Ovary (tissue), 10 donors: ENCODE measurements at places on chromosomes 7 and 10.

- DNase-seq: no peak
These were observed 96.9 kb downstream of the HIPK2 start for GRCh38 chr7:139680676-139681462.

- no peak for DNase-seq
These were observed 24.0 kb downstream of the CDHR3 start for GRCh38 chr7:105987046-105987445.

DNA sequence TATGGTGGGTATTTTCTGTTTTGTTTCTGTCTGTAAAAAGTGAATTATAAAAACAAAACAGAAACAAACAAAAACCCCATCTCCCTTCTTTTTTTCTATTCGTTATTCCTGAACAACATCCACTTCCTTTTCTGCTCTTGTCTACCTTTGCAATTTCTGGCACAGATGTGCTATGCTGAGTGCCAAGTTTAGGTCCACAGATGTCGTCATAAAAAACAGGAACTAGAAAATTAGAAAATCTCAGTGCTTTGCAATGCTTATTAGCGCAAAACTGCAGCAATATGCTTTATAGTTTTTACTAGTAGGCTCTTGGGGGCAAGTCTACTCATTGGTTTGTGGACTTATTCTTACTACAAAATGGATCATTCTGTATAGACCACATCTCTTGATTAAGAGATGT, 94.2 kb upstream of the PRKCQ start:
- no peak for DNase-seq

DNA sequence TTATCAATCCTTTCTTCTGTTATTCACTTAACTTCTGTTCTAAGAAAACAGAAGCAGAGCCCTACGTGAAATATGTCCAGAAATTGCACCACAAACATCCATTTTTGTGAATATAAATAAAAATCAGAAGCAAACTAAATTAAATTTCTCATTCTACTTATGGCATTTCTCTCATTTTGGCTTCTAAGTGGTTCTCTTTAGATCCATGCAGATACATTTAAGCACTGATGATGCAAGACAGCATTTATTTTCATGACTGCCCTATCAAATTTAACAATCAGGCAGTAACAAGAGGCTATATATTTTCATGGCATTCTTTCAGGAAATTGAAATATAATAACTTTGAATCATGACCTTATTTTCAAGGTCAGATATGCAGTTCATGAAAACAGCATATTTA, 1049.6 kb downstream of the GRM8 start:
- DNase-seq: no peak

GRCh38 chr10:123303581-123304337, 149.6 kb downstream of the BUB3 start:
- DNase-seq: no peak

- DNase-seq: no peak
These were observed 142.6 kb upstream of the LSM8 start for GRCh38 chr7:118041251-118041878.

- DNase-seq: peak; percentile 34
These were observed 7.8 kb upstream of the UBE2D1 start for GRCh38 chr10:58326967-58327381.

DNA sequence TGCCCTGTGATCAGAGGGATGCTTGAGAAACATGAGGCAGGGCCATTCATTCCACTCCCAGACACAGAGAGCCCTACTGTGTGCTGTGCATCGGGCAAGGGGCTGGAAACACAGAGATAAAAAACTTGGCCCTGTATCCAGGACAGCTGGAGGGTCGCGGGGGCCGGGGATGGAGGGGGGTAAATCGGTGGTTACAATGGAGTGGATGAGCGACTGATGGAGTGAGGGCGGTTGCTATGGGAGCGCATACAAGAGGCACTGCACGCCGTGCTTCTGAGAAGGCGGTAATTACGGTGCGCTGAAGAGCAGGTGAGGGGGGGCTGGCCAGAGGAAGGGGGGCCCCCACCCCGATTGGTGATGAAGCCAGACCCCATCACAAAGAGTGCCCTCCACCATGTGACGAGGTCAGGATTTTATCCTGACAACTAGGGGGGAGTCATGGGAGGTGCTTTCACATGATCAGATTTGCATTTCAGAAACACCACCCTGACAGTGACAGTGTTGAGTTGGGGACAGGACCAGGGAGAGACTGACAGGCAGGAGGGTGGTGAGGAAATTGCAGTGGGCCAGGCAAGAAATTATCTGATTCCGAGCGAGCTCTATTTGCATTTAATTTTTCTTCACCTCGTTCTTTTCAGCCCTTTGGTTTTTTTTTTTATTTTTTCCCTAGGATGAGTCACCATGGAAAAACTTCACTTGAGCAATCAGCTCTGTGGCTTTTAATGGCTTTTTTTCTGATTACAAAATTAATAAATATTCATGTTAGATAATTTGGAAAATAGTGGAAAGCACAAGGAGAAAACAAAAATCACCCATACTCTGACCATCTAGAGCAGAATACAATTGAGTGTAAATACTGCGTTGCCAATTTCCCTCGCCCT, 7.8 kb downstream of the CPA5 start:
- DNase-seq: no peak

- no peak for DNase-seq
These were observed 446.1 kb downstream of the GRM8 start for GRCh38 chr7:126806614-126807013.

- DNase-seq: no peak
These were observed 153.2 kb downstream of the KLF6 start for GRCh38 chr10:3631701-3632330.

- DNase-seq: no peak
These were observed 42.8 kb downstream of the AUTS2 start for GRCh38 chr7:69640925-69641594.

GRCh38 chr7:14777806-14778205, 124.7 kb downstream of the DGKB start:
- no peak for DNase-seq

- DNase-seq: no peak
These were observed 105.3 kb downstream of the CTTNBP2 start for GRCh38 chr7:117767951-117768350.

GRCh38 chr10:34786464-34786863, 28.6 kb downstream of the PARD3 start:
- no peak for DNase-seq

- DNase-seq: no peak
These were observed 20.7 kb downstream of the GTF2IRD1 start for GRCh38 chr7:74474271-74474865.

DNA sequence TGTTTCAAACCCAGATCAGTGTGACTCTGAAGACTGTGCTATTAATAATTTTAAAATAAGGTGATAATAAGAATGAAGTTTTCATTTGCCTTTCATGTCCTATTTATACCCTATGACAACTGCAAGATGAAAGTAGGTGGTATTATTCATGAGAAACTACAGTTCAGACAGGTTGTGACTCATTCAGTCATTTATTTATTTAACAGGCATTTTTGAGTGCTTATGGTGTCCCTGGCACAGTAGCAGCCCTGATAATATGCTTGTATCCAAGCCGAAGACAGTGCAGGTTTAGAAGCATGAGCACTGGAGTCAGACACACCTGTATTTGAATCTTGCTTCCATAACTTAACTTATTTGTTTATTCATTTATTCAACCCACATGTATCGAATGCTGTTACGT, 87.1 kb downstream of the FZD1 start:
- no peak for DNase-seq

DNA sequence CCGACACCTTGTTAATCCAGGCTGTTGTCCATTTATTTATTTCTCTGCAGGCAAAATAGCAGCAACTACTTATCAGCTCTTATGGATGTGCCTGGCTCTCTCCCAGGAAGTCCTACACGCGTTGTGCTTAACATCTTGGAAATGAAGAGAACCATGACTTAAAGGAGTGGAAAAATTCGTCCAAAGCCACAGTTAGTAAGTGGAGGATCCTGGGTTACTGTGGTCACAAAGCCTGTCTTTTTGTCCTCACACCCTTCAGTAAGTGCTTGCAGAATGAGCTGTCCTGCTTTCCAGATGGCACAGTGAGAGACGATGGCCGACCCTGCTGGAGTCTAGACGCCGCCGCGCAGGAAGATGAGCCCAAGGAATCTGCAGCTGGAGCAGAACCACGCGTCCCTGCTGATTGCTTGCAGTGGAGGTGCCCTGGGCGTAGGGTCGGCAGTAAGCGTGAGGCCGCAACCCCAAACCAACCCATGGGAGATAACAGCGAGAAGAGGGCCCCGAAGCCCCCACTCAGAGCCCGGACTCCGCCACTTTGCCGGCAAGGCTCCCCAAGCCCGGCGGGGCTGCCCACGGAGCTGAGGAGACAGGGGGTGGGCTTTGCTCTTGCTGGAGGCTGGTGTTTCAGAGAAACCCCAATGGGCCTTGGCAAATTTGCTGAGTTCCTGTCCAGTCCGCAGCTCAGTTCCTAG, 178.6 kb downstream of the CXCL12 start:
- DNase-seq: no peak

DNA sequence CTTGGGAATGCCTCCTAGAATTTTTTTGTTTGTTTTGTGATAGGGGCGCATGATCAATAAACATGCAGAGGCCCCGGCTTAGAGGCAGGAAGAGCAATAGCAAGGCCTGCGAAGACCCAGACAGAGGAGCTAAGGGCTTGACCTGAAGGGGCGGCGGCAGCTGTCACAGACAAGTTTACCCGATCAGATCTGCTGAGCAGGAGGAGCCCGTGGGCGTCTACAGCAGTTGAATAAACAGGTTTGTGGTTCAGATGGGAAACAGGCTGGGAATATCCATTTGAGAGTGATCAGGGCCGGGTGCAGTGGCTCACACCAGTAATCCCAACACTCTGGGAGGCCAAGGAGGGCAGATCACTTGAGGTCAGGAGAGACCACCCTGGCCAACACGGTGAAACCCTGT, 126.0 kb upstream of the CALN1 start:
- DNase-seq: no peak

DNA sequence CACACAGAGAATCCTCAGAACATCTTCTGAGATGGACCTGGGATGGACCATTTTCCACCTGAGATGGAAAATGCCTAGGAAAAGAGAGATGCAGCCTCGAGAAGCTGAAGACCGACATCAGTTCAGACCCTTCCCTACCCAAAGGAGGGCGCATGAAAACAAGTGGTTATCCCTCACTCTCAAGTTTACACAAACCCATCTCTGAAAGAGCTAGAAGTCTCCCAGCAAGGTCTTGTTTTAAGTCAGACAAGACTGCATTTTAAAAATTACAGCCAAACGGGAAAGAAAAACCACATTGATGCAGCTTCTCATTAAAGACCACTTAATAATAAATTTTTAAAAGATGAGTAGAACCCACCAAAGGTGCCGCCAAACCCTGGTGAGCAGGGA, 1.3 kb downstream of the RAPGEF5 start:
- DNase-seq: no peak

- no peak for DNase-seq
These were observed 52.6 kb downstream of the FAM53B start for GRCh38 chr10:124691421-124692099.

GRCh38 chr7:135710417-135711138, 17.4 kb downstream of the SLC13A4 start:
- no peak for DNase-seq

DNA sequence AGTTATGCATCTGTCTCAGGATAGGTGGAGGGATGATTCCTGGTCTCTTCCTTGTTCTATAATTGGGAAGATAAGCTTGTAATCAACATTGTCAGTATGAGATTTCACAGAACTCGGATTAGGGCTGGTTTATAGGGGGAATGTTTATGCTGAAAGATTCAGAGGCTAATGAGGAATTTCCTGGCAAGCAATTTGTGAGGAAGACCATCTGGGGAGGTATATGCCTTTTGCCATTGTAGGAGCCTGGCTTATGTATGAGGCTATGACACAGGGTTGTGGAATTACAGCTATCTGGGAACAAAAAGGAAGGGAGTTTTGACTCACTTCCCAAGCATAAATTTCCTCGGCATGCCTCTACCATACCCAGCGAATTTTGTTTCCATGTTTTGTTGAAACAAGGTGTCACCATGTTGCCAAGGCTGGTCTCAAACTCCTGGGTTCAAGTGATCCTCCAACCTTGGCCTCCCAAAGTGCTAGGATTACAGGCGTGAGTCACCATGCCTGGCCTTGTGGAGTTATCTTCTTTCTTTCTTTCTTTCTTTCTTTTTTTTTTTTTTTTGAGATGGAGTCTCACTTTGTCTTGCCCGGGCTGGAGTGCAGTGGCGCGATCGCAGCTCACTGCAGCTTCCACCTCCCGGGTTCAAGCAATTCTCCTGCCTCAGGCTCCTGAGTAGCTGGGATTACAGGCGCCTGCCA, 1.6 kb upstream of the COPS6 start:
- no peak for DNase-seq

GRCh38 chr7:43530553-43531410, 52.1 kb upstream of the STK17A start:
- no peak for DNase-seq

DNA sequence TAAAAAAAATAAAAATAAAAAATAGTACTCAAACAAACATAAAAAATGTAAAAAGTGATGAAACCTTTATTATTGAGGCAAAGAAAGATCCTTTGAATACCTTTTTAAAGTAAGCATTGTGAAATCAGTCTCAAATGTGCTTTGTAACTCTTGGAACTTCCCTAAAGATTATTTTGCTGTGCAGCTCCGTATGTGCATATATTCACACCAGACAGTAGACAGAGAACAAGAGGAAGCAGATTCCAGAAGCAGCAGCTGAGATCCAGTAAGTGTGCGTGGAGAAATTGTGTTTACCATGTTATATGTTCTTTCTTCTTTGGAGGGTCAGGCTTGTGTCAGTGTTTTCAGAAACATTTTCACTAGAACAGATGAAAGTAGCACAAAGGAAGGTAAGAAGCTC, 324.9 kb downstream of the AGMO start:
- DNase-seq: no peak

DNA sequence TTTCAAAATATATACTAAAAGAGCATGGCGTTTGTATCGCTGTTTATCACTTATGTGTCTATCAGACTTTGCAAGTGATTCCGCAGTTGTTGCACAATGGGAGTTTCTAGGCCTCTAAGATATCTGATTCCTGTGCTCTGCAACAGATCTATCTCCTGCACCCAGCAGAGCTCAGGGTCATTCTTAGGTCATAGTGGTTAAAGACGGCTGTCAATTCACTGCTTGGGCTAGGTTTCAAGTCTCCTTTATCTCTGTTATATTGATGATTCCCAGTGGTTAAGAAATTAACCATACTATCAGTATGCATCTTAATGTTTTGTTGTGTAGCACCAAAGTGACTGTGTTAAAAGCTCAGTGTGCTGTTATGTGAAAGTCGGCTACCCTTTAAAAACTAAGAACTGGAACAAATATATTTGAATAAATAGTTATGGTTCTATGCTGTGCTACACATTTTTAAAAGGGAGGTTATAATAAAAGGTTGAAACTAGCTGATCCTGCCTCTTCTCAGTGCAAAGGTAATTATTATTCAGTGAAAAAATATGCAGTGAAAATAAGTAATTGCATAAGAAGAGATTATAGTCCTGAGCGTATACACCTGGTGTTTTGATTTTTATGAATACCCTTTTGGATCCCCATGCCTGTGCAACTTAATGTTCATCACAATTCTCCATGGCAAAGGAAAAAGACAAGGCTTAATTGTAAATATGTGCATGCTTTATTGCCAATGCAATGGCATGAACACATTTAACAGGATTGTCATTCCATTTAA, 24.0 kb downstream of the HOXA1 start:
- no peak for DNase-seq

DNA sequence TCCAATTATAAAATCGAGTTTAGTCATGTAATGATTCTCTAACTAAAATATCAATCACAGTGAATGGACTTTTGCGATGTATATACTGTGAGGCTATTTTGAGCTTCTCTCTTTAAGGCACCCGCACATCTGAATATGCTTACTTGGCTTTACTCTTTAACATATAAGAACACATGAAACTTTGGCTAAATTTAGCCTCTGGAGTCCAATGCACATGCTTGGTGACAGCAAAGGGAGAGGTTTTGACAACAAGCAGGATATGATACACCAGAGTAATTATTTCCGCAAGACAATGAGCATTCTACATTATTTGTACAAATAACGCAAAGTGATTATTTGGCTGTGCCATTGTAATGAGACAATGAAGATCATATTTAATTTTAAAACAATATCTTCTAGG, 72.4 kb downstream of the ARID5B start:
- DNase-seq: no peak
